ENCODE measurements at places on chromosomes 4 and X.

- no peak for DNase-seq
These were observed 29.8 kb upstream of the EMCN start for GRCh38 chr4:100547541-100548199.

- DNase-seq: no peak
These were observed 423 bp downstream of the CRMP1 start for GRCh38 chr4:5892323-5893003.

DNA sequence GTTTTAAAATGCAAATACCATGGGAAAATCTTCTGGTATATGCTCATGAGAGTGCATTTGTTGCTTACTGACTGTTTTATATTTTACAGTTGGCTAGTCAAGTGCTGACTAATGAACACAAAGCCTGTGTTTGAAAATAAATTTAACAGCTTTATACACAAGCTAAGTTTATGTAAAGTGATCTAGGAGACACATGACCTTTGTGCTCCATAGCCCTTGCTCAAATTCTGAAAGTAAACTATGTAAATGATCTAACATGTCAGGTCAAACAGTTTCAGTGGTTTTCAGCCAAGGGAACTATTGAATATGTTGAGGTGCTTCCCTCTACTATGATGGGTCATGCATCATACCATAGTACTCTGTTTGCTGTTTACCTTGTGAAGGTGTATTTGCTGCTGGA is 36.7 kb downstream of the DIAPH2 start:
- no peak for DNase-seq

DNA sequence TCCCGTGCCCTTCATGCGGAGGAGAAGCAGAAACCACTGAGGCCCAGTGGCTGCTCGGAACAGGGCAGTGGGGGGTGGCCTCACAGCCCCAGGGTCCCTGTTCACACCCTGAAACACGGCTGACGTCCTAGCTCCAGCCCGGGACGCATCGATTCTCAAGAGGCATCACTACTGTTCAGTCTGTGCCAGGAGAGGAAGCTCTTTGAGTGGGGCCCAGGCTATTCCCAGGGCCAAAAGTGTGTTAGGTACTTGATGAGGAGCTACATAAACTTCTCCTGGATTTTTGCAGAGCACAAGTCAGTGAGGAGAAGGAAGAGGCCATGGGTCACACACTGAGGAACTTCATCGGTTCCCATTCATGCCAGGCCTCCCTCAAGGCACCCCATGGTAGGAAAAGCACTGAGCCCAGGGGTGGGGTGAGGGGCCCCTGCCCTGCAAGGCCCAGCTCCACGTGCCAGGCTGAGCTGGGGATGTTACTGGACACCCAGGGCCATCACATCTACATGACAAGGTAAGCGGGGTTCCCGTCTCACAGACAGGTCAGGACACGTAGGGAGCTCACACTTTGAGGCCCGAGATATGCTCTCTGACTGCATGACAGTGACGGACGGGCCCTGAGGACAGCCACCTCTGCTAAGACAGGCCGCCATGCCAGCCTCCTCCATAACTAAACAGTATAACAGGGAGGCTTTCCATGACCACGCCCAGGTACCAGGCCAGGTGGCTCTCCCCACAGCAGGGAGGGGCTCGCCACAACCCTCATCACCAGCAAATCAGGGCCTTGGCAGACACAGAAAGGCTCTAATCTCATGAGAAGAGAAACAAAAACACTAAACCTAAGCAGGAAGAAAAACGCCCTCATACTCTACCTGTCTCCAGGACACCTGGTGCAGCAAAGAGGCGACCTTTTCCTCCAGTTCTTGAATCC is 12.4 kb downstream of the TNIP2 start:
- no peak for DNase-seq

DNA sequence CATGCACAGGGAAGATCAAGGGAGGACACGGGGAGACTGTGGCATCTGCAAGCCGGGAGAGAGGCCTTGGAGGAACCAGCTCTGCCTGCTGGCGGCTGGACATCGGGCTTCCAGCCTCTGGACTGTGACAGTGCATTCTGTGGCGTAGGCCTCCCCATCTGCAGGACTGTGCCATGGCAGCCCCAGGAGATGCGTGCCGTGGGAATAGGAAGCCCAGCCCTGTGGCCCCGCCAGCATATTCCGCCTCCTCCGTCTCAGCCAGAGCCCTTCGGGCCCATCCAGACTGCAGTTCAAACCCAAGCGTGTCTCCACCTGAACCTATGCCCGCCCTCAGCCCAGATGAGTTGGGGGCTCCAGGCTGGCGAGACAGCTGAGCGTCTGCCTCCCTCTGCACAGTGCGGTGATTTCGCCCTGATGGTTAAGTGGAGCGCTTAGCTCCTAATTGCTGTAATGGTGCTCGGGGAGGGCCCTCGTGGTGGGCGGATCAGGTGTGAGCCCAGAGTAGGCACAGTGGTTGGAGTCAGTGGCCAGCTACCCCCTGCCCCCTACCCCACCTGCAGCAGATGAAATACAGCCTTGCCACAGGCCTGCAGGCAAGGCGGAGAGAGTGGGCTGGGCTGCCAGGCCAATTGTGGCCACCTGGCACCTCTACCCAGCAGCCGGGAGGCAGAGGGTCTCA is 133.9 kb downstream of the HMX1 start:
- no peak for DNase-seq

DNA sequence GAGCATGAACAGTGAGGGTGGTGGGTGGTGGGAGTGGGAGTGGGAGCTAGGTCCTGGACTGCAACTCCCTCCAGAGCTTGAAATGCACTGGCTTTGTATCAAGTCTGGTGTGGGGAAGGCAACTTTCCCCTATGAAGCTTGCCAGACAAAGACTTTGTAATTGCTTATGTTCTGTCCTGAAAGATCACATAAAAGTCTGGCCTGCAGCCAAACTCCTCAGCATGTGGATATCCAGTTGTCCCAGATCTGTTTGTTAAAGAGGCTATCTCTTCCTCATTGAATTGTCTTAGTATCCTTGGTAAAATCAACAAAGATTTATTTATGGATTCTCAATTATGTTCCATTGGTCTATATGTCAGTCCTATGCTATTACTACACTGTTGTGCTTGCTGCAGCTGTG is 607.9 kb downstream of the GLUD2 start:
- DNase-seq: no peak

DNA sequence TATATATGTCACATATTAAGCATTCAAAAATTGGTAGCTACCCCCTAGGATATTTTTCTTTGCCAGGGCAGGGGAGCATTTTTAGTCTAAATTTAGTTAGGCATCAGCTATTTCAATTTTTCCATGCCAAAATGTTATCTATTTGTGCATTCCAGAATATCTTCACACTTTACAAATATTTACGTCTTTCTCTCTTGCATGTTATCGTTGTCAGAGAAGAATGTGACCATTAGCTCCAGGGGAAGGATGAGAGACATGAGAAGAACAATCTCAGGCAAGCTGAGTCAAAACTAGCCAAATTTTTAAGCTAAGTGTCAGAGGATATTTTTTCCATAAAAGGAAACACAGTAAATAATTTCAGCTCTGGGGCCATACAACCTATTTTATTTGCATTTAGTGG is 885.0 kb upstream of the EPHA5 start:
- peak; percentile 57 for DNase-seq

DNA sequence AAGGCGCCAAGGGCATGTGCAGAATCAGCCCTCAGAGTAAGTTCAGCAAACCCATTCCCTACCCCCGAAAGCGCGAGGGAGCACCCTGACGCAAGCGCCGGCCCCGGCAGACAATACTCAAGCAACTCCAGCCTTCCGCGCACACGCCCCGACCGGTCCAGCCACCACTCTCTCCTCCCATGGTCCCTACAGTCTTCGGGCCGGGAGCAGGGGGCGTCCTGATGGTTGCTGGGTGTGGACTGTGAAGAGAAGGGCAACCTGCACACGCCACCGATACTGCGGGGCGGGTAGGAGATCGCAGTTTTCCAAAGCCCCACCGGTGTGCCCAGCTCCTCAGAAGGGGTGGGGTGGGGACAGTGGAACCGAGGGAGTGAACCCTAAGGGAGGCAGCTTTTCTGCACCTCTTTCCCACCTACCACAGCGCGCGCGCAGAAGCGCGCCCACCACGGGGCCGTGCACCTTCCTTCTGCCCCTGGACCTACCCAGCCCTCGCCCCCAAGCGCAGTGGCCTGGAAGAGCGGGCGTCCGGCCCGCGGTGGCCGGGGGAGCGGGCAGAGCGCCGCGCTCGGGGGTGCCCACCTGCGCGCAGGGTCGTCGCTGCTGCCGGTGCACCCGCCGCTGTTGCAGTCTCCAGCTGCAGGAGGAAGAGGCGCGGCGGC is 650.2 kb upstream of the DIPK2B start:
- DNase-seq: peak; percentile 3

DNA sequence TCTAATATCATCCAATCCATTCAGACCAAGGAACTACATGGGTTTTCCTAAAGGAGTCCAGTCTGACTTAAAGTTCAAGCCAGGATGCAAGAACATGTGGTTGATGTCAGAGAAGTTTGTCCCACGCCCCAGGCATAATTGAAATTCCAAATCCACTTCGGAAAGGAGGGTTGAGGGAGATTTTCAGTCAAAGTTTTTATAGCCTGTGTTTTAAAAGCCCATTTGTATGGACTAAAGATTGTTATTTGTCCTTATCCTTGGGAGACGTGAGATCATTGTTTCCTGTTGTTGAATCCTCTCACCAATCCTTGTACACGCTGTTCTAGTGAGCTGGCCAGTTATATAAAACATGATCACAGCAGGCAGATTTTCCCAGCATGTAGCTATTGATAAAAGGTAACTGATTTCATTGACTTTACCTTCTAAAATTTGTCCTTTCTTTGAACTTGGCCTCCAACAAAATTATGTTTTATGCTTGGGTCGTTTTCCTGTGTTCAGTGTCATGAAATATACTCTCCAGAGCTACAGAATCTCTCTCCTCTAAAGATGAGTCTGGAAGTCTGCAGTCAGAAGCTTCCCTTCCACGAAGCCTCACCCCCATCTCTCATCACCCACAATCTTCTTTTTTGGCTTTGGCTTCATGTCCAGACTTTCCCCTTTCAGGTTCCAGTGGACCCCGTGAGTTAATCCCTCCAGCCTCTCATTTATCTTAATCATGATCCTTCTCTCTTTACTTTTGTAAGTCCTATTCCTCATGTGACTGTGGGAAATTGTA is 92.9 kb downstream of the ATP10D start:
- DNase-seq: no peak

GRCh38 chrX:24080704-24081103 is 25.9 kb downstream of the EIF2S3 start:
- no peak for DNase-seq

GRCh38 chr4:95472534-95472933 is 76.2 kb downstream of the UNC5C start:
- no peak for DNase-seq

GRCh38 chr4:165635951-165636350 is 237.1 kb upstream of the TLL1 start:
- no peak for DNase-seq

DNA sequence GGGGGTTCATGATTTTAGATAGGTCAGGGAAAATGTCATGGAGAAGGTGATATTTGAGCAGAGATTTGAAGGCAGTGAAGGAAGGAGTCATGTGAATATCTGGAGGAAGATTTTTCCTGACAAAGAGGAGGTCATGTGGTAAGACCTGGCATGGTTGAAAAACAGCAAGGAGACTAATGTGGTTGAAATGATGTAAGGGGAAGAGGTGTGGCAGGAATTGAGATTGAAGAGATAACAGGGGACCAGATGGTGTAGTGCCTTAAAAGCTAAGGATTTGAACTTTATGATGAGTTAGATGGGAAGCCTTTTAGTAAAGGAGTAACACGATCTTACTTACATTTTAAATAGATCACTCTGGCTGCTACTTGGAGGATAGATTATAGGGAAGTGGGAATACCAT is 210.9 kb downstream of the RTL9 start:
- no peak for DNase-seq

GRCh38 chr4:175833574-175834311 is 21.7 kb upstream of the GPM6A start:
- DNase-seq: no peak

- no peak for DNase-seq
These were observed 47.0 kb downstream of the COQ2 start for GRCh38 chr4:83237591-83237990.

DNA sequence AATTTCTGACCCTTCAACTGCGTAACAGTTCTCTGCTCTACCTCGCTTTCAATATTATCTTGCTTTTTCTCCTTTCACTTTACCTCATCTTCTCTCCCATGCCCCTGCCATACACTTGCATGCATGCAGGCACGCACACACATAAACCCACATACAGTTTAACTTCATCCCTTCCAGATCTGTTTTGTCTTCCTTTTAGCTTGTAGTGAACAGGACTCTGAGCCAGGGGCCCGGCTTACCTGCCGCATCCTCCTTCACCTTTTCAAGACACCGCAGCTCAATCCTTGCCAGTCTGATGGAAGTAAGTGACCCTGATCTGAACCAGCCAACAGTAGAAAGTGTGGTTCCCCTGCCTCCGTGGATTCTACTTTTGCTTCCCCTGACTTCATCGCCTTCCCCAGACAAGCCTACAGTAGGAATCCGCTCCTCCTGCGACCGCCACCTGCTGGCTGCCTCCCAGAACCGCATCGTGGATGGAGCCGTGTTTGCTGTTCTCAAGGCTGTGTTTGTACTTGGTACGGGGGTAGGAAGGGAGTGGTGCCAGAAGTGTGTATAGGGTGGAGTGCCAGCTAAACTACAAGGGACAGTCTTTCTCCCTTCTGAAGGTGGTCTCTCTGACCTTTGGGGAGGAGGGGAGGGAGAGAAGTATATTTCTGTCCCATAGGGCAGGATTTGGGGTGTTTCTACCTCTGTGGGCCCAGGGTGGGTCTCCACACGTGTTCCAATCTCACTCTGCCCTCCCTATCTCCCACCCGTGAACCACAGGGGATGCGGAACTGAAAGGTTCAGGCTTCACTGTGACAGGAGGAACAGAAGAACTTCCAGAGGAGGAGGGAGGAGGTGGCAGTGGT is 10.7 kb downstream of the MED12 start:
- peak; percentile 5 for DNase-seq

DNA sequence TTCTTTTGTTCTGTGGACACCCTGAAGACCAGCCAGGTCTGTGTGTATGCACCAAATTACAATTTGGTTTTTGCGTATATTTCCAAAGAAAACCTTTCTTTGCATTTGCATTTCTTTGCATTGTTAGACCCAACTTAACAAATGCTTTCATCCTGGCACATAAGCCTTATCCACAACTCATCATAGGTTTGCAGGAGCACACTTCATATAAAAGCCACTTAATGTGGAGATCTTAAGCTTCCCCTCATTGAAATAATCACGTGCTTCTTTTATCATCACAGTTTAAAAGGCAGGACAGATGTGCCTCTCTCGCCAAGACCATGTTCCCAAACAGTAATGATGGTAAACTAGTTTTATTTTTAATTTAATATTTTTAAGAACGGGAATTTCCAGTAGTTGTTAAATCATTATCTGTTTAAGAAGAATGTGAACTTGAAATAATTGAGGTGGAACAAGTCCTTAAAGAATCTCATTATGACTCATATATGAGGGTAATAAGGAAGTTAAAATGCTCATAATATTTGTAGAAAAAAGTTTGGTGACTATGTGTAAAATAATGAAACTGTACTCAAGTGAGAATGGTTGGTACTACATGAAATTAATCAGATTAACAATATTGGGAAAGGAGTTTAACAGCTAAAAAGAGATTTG is 65.5 kb downstream of the GLRA3 start:
- DNase-seq: no peak

DNA sequence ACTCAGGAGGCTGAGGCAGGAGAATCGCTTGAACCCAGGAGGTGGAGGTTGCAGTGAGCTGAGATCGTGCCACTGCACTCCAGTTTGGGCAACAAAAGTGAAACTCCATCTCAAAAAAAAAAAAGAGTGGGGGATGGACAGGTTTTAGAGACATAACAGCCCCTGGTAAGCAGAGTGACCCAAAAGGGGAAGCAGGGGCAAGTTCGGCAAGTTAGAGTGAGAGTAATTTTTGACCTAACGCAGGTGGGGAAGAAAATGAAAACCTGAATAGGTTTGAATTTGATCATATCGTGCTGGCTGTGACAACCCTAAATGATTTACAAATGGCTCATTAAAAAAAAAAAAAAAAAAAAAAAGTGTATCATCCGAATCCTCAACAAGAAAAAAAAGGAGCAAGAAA is 25.7 kb upstream of the TMEM131L start:
- DNase-seq: no peak

Measured in amniotic stem cell (primary cell).